ENCODE measurements at places on chromosomes 13 and 19. TPM values are rescaled to one million over a fixed set of nuclear protein-coding genes. Genes with fewer than 3 reads are reported as not detected.
A peak's percentile ranks its signal among the peaks of the same experiment; 100 is the strongest.

CALR3 gene
- total RNA-seq: not detected

ZNF649 gene
- 5.2 TPM for total RNA-seq

SIGLECL1 gene
- total RNA-seq: not detected

TTYH1 gene
- total RNA-seq: not detected

ZNF560 gene
- under 0.01 TPM for total RNA-seq

- DNase-seq: no peak
Measured at GRCh38 chr19:33622809-33623511, 1.2 kb downstream of the CHST8 start.

GRCh38 chr13:19960653-19960976, 2.1 kb downstream of the ZMYM2 start:
- peak; percentile 23 for DNase-seq

DNA sequence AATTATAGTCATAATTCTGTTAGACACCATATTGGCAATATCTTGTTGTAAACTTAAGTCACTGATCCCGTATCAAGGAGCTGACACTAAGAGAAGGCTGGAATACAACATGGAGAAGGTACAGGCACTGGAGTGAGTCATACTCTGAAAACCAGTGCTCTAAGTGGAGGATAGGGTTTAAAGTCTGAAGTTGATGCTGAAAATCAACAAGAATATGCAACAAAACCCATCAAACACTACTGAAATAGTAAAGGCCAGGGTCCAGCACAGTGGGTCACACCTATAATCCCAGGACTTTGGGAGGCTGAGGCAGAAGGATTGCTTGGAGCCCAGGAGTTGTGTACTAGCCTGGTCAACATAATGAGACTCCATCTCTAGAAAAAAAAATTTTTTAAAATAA, 73.2 kb upstream of the KLF5 start:
- DNase-seq: no peak

GRCh38 chr13:98451676-98452470, 125.0 kb downstream of the STK24 start:
- DNase-seq: no peak

GRCh38 chr13:50125554-50126262, 110.5 kb downstream of the KCNRG start:
- peak; percentile 86 for DNase-seq

GRCh38 chr13:42885325-42885724, 103.9 kb downstream of the FAM216B start:
- DNase-seq: no peak

- peak; percentile 25 for DNase-seq
Measured at GRCh38 chr13:26476111-26476781, 81.2 kb upstream of the WASF3 start.

DNA sequence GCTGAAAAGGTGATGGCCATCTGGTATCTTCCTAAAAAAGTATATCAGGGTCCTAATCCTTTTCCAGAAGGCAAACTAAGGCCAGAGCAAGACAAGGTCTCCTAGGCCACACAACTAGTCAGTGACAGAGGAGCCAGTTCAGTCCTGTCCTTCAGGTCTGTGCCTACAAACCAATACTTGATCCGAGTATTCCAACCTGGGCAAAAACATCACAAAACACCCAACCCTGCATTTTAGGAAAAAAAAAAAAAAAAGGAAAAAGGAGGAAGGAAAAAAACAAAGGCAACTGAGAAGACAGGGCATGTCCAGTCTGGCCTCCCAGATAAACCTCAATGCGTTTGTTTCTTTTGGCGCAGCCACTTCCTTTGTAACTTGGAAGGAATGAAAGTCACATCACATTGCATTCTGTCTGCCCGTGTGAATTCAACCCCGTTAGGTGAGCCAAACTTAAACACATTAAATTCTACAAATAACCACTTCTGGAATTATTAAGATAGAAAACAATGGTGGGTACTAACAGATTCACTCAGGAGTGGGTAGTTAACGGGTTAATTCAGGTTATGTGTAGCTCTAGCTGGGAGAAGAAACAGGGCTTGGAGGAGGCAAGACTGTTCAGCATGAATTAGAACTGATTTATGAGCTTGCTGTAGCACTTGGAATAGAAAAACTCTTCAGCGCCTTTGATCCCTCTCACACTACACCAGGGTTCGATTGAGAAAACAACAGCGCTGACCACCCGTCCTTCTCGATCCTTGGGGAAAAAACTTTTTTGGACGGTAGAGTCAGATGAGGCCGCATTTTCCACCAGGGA, 43.0 kb upstream of the HNRNPA1L2 start:
- peak; percentile 86 for DNase-seq

DNA sequence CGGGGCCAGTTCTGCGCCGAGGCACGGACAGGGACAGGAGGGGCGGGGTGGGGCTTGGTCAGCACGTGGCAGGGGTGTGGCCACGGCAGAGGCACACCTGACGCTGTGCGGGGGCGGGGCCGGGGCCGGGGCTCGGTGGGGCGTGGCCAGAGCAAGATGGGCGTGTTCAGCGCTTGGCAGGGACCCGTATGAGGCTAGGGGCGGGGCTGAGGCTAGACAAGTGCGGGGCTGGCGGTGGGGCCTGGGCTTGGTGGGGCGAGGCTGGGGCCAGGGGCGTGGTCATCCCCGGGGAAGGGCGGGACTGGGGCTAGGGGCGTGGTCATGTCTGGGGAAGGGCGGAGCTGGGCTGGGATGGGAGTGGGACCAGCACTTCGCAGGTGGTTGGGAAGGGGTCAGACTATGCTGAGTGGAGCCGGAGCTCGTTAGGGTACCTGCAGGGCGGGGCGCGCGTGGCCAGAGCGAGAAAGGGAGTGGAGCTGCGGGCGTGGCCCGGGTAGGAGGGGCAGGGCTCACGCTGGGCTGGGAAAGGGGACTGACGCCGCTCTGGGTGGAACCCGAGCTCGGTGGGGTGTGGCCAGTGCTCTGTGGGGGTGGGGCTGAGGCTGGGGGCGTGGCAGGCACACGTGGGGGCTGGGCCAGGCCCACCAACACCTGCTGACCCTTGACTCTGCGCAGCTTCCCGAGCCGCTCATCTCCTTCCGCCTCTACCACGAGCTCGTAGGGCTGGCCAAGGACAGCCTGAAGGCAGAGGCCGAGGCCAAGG, 12.8 kb downstream of the POLR2E start:
- DNase-seq: peak; percentile 81

- peak; percentile 56 for DNase-seq
Measured at GRCh38 chr19:18122860-18123795, 25.6 kb downstream of the MAST3 start.

DNA sequence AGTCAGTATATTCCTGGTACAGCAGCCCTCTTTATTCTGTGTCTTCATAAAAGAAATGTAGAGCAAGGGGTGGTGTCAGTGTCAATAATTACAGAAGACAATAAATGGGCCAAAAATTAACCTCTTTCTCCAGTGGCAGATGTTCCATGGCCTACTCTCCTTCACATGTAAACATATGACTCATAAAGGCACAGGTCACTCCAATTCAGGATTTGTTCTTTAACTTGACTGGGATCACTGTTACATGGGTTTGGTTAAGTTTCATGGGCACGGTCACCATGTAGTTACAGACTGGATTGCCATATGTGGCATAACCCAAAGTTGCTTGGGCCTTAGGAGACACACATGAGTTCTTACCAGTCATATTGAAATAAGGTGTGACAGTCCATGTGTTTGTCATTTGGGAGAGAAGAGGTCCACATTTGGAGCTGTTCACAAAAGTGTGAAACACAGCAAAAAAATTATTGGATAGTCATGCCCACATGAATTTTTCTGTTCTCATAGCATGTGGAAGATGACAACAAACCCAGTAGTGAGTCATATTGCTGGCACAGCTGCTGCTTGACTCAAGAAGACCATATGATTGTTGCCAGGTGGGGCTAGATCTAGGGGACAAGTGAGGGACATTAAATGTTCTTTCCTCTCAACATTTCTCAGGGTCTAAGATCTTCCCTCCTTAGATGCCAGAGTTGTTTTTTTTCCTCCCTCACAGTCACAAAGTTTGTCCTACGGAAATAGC, 68.1 kb upstream of the HTR2A start:
- no peak for DNase-seq

DNA sequence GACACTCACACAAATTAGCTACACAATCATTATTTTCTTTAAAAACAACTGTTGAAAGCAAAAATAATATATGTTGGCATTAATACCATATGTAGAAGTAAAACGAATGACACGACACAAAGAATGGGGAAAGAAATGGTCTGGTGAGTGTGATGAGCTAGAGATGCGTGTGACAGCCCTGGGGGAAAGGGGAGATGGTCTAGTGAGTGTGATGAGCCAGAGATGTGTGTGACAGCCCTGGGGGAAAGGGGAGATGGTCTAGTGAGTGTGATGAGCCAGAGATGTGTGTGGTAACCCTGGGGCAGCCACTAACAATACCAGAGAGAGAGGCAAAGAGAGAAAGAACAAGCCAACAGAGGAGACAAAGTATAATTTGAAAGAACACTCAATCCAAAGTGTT, 22.3 kb upstream of the LAMP1 start:
- DNase-seq: no peak

All from lung microvascular endothelial cell (primary cell).